ENCODE measurements at places on chromosomes 4 and X.

DNA sequence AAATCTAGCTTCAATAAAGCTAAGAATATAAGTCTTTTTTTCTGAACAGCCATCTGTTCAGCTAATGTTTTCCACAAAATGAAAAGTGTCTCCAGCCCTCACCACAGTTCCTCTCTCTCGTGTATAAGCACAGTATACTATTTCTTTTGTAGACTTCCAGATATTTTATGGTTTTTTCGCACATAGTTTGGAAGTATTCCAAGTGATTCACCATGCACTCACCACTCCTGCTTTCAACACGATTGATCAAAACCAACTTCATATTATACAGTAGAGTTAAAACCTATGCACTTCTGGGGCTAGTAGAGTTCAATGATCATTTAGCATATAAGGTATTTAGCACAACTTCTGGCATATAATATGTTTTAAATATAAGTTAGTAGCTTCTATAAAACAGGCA, 105.8 kb upstream of the DCAF12L1 start:
- DNase-seq, result no peak

DNA sequence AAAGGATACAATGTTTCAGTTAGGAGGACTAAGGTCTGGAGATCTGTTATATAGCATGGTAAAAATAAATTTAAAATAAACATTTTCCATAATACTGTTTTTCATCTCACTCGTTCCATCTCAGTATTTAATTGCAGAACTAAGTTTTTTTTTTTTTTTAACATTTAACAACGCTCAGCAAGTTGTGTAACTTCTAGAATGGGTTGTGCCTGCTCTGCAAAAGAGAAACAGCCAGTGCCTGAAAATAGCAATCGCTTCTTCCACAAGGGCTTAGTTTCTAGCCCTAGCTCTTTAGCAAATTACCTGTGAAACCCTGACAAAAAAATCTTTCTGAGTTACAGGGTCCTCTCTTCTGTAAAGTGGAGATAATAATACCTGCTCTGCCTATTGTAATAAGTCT, 41.9 kb downstream of the CNGA1 start:
- no peak for DNase-seq

GRCh38 chrX:11786862-11787261, 28.8 kb downstream of the MSL3 start:
- DNase-seq, result no peak

GRCh38 chrX:12352922-12353321, 214.6 kb downstream of the FRMPD4 start:
- no peak for DNase-seq

- no peak for DNase-seq
Measured at GRCh38 chr4:143291314-143291713, 45.4 kb upstream of the GAB1 start.

DNA sequence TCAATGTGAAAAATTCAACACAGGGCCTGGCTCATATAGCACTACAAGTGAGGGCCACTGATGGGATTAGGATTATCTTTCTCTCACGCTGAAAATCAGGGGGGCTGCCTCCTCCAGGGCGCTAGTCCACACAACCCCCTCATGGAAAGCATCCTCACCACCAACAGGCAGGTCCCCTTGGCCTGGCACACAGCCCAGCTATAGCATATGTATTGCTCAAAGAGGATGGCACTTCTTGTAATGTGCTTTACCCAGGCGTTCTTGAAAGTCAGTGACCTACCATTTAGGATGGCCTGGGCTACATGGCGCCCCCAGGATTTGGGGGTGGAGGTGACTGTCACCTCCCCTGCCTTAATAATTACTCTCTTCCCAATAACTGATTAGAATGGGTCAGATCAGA, 71.0 kb upstream of the LSM6 start:
- no peak for DNase-seq

- DNase-seq, result no peak
Measured at GRCh38 chrX:48883729-48884128, 13.8 kb downstream of the TIMM17B start.

DNA sequence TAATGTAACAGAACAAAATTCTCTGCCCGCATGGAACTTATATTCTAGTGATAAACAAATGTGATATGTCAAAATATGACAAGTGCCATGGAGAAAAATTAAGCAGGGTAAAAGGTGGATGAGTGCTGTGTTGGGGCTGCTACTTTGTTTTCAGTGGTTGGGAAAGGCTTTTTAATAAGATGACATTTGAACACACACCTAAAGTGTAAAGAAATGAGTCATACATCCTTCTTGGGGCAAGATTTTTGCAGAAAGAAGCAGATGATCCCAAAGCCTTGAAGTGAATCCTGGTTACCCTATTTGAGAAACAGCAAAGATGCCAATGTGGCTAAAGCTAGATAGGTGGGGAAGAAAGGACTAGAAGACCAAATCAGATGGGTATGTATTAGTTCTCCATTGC, 564.1 kb downstream of the INPP4B start:
- DNase-seq, result no peak

DNA sequence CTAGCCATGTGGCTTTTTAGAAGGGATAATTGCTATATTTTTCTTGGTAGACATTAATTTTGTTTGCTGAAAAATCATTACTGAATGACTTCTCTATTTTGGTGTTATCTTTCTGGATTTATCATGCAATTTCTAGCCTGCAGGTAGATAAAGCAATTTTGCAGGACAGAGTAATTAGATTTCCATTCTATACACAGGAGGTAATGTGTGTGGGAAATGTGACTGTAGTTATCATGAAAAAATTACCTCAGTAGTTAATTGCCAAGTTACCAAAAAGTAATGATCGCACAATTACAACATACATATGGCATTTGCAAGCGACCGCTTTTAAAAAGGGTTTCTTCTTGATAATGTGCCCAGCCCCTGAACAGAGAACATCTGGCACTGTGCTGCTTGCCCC, 66.1 kb downstream of the KIT start:
- DNase-seq, result no peak

- DNase-seq, result peak; percentile 41
Measured at GRCh38 chr4:10554694-10555093, 97.5 kb upstream of the ZNF518B start.

GRCh38 chrX:65903750-65904149, 136.1 kb downstream of the VSIG4 start:
- DNase-seq, result no peak

DNA sequence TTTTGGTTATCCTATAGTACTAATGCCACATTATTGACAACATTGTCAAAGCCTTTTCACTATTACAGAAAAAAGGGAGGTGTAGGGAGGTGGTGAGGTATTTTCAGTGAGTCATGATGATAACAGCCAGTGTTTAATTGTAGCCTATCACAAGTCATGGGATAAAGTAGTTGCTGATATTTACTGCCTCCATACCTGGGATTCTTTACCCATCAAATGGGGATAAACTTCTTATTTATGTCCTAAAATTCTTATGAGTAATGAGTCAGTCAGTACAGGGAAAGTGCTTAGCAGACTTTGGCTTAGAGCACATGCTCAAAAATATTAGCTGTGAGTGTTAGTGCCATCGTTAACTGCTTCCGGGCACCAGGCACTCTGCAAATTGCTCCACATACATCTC, 25.7 kb downstream of the ADGRG2 start:
- DNase-seq, result no peak

DNA sequence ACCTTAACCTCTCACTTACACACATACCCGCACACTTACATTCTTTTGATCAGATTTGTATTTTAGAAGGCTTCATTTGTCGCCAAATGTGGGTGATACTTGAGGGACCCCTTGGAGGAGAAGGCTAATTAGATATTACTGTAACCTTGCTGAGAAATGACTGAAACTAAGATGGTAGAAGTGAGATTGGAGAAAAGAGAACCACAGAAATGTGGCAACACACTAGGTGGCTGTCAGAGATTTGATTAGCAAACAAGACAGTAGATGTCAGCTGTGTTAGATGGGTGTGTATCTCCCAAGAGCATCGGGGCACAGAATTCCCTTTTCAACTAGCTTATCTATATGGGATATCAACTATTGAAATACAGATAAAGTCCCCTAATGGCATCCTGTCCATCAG, 149.3 kb upstream of the FABP2 start:
- no peak for DNase-seq

DNA sequence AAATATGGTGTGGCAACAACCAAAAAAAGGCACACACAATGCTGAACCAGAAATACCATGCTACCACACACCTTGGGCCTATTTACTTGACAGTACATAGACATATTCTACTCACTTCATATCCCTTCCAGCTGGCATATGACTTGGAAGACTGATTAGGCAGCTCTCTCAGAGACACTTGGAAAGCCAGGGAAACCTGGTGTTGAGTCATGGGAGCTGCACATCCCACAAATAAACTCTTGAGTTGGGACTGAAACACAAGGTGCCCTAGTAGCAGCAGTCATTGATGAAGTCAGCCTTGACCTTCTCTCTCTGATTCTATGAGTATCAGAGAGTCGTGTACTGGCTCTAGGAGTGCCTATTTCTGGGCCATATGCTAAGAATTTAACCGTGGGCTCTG, 776.6 kb upstream of the LCORL start:
- no peak for DNase-seq

DNA sequence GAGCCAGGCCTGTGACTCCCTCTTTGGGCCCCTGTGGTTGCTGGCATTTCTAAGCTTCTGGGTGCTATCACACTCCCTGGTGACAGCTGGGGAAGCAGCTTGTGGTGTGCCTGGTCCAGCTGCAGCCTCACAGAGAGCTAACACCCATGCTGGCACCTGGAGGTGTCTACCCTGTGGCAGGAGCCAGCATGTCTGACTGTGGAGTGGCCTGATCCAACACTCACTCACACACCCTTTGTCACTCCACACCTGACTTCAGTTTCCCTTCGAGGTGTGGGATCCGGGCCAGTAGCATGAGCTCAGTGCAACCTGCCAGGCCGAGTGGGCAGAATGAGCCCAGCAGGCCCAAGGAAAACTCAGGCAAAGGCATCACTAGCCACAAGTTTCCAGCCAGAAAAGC, 67.5 kb downstream of the TECRL start:
- DNase-seq, result no peak

GRCh38 chrX:725971-726370, 95.4 kb downstream of the SHOX start:
- no peak for DNase-seq

DNA sequence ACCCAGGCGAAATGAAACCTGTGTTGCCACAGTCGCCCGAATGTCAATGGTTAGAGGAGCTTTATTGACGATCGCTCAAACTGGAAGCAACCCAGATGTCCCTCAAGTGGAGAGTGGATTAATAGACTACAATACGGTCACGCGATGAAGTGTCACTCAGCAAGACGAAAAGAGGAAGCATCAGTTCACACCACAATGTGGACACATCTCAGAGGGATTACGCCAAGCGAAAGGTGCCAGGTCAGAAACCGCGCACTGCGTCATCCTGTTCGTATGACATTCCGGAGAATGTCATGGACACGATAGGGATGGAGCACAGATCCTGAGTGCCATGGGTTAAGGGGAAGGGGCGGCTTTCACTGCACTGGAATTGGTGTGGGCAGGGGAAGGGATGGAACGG, 111.7 kb downstream of the HMX1 start:
- no peak for DNase-seq

DNA sequence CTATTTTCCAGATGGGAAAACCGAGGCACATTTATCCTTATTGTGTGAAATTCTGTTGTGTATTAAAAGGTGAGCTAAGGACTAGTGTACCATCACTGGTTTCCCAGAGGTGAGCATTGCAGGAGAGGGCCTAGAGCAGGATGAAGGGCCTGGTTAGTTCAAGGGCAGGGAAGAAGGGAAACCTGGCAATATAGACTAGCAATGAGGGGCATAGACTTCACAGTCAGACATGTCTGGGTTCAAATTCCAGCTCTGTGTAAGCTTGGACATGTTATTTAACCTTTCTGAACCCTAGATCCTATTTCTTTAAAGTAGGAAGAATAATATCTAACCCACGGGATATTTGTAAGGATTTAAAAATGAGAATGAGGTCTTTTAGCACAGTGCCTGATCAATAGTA, 50.8 kb downstream of the WDR19 start:
- no peak for DNase-seq

GRCh38 chrX:48714573-48714972, 18.0 kb downstream of the SUV39H1 start:
- DNase-seq, result no peak

DNA sequence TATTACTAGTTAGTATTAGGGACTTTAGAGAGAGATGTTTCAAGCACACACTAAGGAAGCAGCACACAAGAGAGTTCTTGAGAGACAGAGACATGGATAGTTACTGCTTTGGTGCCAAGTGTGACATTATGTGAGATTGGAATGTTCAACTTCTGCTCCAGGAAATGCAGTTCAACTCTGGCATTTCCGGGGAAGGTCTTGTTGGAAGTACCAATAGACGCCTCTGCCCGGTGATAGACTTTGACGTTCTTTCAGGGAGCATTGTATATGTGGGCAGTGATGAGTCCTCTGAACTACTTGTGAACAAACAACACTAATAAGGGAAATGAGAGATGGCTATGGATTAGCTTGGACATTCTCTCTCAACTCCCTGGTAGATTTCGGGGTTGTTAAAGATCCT, 638.1 kb upstream of the BOD1L1 start:
- no peak for DNase-seq

DNA sequence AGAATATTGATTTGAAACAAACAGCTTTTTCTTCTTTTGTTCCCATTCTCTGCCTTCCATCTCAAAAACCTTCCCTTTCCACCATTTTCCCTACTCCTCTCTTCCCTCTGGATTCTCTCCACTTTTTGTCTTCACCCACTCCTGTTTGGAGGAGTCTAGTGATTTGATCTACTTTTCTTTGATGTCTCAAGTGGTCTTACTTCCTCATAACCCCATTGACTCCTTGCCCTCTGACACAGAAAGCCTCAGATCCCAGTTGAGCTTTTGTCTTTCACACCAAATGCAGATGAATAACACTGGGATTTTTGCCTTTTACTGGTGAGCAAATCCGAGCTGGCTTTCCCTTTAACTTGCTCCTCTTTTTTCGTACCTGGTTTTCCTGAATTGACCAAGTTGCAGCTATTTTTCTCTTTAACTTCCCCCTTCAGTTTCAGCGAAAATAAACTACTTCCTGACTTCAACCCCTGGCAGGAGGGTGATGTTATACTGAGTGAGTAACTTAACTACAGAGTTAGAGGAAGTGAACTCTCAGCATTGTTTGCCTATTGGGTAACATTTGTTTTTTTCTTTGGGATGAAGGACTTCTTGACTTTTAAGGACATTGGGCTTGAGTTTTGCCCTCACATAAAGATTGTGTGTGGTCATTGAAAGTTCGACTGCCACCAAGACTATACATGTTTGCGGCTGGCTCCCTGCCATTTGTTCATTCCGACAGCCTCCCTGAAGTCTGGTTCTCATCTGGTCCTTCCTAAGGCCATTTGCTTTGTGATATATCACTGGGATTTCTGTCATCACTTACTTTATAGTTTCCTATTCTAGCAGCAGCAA, 392.8 kb upstream of the NR3C2 start:
- no peak for DNase-seq

DNA sequence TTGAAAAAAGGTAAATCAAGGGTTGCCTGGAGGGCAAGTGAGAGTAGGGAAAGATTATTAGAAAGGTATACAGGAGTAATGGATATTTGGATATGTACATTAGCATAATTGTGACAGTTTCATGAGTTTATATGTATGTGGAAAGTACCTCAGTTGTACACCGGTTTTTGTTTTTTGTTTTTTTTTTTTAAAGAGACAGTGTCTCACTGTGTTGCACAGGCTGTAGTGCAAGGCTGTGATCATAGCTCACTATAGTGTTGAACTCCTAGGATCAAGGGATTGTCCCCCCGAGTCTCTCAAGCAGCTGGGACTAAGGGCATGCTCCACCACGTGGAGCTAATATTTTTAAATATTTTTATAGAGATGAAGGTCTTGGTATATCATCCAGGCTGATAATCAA, 15.3 kb upstream of the HPGD start:
- DNase-seq, result no peak

GRCh38 chr4:159516556-159517140, 413.8 kb downstream of the RAPGEF2 start:
- no peak for DNase-seq

Data from GM20000 (cell line).